ENCODE measurements at places on chromosomes 13 and 19. TPM values are rescaled to one million over a fixed set of nuclear protein-coding genes. Genes with fewer than 3 reads are reported as not detected.

SOX1 gene
- 0.01 TPM for polyA plus RNA-seq

NLRP4 gene
- polyA plus RNA-seq = 0.17 TPM

MCEMP1 gene
- polyA plus RNA-seq = 2.8 TPM

PARP4 gene
- polyA plus RNA-seq = 44.0 TPM
